ENCODE measurements at places on chromosomes 11 and 22. TPM values are rescaled to one million over a fixed set of nuclear protein-coding genes. Genes with fewer than 3 reads are reported as not detected.

DNA sequence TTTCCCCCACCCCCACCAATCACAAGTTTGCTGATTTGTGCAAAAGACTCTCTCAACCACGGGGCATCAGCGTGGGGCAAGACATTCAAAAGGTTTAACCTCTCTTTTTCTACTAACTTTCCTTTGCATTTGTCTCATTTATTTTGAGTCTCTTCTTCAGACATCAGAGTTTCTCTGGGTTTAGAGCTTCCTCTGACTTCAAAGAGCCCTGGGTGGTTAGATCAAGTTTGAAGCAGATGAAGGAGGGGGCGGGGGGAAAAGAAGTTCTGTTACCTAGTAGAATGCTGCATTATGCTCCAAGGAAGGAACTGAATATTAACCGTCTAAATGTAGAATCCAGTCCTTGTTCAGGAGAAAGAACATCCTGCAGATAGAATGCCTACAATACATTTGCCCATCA lies 24.5 kb downstream of the GAS2 start:
- no peak for DNase-seq

DNA sequence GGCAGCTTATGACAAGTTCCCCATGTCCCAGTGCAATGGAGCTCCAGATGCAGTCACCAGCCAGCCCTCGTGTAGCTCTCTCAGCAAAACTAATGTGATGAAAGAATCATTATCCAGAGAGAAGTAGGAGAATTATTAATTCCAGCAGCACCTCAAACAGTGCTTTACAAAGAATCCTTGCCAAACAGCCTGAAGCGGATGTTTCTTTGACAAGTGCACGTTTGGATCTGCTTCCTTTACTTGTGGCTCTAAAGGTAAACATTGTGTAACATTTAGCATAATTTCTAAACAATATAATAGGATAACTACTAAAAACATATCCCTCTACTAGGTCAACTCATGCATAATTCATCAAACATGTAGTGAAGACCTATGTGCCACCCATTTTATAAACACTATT lies 197.0 kb downstream of the FAM181B start:
- DNase-seq = no peak

DNA sequence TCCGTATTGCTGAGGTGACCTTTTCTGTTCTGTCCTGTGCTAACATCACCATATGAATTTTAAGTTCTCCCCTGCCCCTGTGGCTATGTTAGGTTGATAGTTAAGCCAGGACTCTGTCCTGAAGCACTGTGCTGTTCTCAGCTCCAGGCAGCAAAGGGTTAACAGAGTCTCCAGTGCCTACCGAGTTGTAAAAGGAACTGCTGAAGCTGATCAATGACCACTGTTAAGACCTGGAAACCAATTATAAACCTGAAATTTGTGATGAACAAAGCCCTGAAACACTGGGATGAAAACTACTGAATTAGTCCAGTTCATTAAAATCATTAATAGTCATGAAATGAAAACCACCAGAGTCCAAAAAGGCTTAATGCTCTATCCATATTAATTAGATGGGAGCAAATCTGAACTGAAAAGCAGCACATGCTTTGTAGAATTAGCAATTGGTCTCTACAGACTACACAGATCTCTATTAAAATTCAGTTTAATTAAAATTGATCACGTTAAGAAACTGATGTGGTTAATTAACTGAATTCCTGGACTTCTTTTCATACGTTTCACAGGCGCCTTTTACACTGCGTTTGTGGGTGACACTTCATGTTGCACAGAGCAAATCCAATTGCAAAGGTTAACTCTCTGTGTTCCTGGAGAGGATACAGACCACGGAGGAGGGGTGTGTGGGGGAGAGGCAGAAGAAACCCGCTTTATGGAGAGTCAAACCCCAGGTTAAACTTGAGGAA lies 188.5 kb upstream of the MPPED2 start:
- DNase-seq = no peak

GRCh38 chr22:46300491-46300890 lies 3.8 kb downstream of the GTSE1 start:
- DNase-seq = no peak

DNA sequence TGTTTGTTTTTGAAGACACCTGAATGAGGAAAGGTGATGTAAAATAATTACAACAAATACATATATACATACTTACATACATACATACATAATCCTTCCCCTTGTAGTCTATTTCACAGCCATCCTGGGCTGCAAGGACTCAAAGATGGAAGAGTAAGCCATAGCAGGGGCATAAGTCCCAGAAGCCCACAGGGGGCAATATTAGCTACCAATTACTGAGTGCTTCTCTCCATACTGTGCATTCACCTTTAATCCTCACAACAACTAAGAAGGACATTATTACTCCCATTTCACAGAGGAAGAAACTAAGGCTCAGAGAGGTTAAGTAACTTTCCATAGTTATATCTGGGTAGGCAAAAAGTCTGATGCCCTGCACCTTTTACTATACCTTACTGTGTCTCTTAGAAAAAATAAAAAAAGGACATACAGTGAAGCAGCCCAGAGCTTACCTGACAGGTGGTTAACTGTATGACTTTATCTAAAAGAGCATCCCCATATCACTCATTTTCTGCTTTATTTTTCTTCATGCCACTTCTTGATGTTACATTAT lies 2.7 kb downstream of the SERGEF start:
- DNase-seq = peak; percentile 28

DNA sequence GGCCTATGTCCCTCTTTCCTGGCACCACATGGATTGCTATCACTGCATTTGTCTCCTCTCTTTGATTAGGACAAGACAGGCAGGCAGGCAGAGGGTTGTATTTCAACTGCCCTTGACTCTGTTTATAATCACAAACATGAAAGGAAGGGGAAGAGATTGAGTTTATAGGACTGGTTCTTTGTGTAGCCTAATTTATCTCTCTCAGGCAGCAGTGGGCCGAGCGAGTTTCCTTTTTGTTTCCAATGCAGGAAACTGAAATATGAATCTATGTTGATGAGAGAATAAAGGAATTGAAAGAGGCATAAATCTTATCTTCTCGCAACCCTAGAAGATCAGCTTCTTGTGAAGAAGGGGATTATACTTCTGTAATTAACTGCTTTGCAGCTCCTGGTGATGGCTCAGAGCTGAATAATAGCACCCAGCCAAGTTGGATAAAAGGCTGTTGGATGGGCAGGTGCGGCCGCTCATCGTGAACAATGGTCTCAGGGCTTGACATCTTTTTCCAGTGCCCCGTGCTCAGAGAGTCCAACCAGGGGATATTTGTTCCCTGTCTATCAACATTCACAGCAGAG lies 80.6 kb upstream of the SYT13 start:
- DNase-seq = no peak

DNA sequence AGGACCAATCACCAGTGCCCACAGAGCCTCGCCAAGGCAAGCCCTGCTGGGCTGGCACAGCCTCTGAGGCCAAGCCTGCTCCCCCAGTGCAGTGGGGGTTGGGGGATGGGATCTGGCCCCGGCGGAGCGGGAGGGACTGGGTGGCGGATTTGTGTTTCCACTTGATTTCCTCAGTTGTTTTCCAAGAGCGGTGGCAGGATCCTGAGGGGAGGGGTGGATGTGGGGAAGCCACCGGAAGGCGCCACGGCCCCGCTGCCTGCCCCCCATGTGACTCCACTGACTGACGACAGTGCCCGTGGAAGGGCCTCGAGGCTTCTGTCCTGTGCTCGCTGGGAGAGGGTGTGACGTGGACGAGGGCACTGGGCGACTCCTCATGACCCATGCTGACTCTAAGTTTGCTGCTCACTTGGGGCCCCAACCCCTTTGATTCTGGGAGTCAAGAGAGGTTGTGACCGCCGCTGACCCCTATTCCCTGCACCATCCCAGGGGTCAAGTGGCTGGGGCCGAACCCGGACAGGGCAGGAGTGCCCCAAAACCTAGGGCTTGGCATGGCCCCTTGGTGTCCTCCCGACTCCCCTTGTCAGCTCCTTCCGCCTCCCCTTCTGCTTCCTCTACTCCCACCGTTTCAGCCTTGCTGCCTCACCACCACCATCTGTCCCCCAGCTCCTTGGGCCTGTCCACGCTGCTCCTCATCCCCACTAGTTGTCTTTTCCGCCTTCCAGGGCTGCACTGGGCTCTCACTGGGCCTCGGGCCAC lies 23.5 kb upstream of the PICK1 start:
- DNase-seq = no peak

LAYN gene
- 0.85 TPM for total RNA-seq

DNA sequence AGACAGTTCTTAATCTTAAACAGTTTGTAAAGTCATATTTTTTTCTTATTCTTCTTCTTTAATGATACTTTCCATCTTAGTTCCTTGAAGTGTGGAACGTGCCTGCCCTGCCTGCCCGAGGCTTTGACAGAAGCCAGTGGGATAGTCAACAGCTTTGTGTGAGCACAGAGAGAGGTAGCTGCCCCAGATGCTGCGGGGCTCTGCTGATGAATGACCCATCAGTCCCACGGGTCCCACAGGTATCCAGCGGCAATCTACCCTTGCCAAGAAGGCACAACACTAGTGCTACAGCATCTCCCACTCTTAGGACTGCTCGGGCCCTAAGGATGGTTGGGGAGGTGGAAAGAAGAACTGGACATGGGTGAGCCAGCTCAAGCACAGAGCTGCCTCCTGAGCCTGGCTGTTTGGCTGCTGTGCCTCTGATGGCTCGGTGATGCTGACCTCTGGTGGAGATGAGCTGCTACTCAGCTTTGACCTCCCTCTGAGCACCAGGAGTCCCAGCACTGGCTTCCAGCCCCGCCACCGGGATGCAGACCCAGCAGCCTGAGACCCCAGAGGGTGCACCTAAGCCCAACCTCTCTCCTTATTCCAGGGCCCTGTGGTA lies 11.8 kb upstream of the APLNR start:
- no peak for DNase-seq

DNA sequence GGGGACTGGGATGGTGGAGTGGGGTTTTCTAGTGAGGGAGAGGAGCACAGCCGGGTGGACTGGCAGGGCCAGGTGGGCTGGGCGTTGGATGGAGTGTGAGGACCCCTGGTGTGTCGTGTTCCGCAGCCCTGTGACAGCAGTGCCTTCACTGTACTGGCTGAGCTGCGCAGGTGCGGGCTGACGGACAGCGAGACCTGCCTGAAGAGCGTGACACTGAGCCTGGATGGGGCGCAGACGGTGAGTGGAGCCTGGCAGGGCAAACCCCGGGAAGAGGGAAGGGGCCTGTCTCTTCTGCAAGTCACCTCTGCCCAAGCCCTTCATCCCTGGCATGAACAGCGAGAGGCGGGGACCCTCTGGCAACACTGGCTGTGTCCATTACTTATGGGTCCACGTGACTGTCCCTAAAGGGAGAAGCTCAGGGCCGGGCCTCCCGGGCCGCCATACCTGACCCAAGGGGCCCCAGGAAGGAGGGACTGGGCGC lies 10.0 kb downstream of the MUC5AC start:
- no peak for DNase-seq

Data from CD8-positive, alpha-beta memory T cell (primary cell).